H4 (cell line): ENCODE measurements at places on chromosomes 1 and 21. TPM values are rescaled to one million over a fixed set of nuclear protein-coding genes. Genes with fewer than 3 reads are reported as not detected.

DNA sequence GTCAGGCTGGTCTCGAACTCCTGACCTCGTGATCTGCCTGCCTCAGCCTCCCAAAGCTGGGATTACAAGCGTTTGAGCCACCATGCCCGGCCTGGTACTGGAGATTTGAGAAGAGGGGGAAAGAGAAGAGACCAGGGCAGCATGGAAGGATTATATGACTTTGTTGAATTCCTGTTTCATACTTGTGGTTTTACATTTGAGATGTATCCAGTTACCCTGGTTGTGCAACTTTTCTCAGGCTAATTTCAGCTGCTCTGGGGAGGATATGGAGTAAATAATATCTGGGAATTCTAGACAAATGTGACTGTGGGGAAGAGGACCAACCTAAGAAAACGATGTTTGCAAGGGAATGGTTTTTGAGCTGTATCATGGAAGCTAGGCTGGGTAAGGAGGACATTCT, 89.5 kb upstream of the GREM2 start:
- peak; percentile 86 for DNase-seq

GRCh38 chr1:171484760-171485374, 463 bp upstream of the PRRC2C start:
- no peak for DNase-seq

- DNase-seq: peak; percentile 58
These were observed 87.9 kb upstream of the PAPPA2 start for GRCh38 chr1:176374967-176375569.

- DNase-seq: peak; percentile 14
These were observed 61.2 kb upstream of the CCDC190 start for GRCh38 chr1:162922201-162922600.

DNA sequence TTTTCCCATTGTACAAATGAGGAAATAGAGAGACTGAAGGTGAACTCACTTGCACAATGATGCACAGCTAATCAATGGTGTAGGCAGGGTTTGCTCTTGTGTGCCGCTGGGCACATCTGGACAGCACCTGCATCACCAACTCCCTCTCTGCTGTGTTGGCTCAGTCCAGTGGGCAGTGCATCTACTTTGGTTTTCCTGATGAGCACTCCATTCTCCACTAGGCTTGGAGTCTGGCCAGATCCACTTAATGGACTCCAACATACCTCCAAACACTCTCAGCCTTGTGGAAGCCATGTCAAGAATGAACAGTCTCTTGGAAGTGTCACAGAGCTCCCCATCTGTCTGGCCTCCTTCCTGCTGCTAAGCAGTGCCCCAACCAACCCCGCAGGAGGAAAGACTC, 152.2 kb downstream of the HIVEP3 start:
- DNase-seq: no peak

GRCh38 chr1:36396359-36396758, 1.3 kb downstream of the LSM10 start:
- DNase-seq: no peak

DNA sequence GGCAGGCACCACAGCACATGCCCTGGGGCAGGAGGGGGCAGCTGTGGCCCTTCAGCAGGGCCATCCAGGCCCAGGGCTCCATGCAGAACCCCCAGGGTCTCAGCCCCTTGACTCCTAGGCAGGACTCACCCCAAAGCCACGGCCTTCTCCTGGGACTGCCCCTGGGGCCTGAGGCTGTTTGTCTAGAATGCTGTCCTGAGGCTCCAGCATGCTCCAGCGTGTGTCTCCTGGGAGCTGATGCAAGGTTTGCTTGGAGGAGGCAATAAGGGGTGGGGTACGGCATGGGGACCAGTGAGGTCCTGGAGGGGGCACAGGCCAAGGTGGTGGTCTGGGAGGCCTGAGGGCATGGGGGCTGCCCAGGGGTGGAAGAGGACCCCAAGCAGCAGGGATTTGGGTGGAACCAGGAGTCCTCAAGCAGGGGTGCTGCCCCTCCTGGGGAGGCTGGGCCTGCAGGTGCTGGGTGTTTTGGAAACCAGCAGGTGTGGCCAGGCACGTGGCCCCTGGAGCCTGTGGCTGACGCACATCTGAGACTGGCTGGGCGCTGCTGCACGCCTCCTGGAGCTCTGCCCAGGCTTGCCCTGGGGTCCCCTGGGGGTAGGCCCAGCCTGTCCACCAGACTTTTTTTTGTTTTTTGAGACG, 7.8 kb upstream of the CALML6 start:
- DNase-seq: no peak

The LMX1A gene
- total RNA-seq: not detected in 2 replicates

The TMEM200B gene
- 0.08 and 0.17 TPM in 2 replicates for total RNA-seq

The OR2T5 gene
- not detected in 2 replicates for total RNA-seq

The DNMT3L gene
- not detected in 2 replicates for total RNA-seq

The AIDA gene
- 20.1 and 25.5 TPM in 2 replicates for total RNA-seq
